Amygdala (tissue), 56 donors: ENCODE measurements at places on chromosomes 11 and 22.

- DNase-seq, result no peak
Observed at GRCh38 chr11:76175783-76176182, 30.5 kb downstream of the WNT11 start.

DNA sequence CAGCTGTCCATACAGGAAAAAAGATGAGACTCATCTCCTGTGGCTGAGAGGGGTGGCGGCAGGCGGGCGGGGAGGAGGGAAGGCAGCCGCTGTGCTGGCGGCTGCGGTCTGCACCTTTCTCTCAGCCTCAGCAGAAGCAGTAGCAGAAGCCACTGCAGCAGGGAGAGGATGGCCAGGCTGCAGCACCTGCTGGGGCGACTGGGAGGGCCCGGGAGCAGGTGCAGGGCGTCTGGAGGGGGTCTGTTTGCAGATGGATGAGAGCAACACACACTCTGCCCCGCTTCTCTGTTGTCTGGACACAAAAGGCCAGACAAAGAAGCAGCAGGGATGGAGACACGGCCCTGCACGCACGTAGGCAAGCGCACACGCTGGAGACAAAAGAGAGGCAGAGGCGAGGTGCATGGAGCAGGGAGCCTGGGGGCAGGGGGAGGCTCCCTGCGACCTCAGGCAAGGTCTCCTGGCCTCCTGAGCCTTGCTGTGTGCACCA lies 9.3 kb upstream of the MIAT start:
- DNase-seq, result no peak

DNA sequence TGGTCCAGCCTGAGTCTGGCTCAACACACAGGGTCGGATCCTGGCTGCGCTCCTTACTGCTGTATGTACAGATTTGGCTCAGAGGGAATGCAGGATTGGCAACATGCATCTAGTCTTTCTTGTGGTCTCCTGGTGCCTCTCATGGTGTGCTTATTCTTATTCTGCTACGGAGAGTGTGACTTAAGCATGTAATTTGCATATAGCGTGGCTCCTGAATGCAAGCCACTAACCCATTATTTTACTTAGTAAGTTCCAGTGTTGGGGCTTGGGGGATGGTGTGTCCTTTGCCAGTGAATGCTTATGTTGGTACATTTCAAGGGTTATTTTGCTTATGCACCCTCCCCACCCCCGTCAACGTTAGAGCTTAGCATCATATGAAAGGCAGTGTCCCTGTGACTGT lies 51.2 kb downstream of the PTPRJ start:
- DNase-seq, result no peak

GRCh38 chr11:94747601-94748041 lies 20.5 kb upstream of the AMOTL1 start:
- no peak for DNase-seq

GRCh38 chr11:60912851-60913528 lies 968 bp upstream of the TMEM109 start:
- DNase-seq, result no peak

GRCh38 chr22:41563051-41563711 lies 2.4 kb downstream of the CSDC2 start:
- DNase-seq, result no peak

GRCh38 chr22:40687706-40688105 lies 8.4 kb downstream of the MCHR1 start:
- no peak for DNase-seq

DNA sequence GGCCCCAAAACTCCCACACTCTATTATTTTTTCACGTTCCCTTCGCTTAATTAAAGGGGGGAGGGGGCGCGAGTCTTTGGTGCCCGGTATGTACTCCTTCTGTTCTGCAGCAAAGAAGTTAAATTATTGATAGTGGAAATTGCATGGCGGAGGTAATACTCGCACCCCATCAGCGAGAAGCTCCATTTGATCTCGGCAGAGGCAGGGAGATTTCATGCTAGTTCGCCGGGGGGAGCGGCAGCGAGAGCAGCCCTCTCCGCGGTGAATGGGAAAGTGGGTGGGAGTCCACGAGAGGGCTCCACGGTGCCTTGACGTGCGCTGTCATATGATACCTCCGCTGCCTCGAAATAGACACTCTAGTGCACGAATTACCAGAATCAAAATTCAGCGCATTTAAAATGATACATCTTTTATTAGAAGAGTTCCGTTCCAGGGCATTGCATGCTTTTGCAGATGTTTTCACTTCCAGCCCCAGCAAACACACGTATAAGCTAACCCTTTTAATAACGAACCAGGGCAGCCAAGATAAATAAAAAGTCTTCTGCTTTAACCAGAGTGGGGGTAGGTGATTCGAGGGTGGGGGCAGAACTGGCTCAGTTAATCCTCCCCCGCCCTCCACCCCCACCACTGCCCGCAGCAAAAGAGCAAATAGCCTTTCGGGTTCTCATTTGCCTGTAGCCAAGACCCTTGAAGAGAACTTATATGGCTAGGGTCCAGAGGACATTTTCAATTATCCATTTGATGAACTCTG lies 1.3 kb upstream of the BDNF start:
- no peak for DNase-seq

GRCh38 chr11:107563702-107564101 lies 1.8 kb downstream of the ALKBH8 start:
- peak; percentile 9 for DNase-seq

- DNase-seq, result no peak
Observed at GRCh38 chr22:48276994-48277867, 1514.8 kb downstream of the TBC1D22A start.

GRCh38 chr22:29625090-29625825 lies 21.8 kb downstream of the NF2 start:
- DNase-seq, result peak; percentile 6

GRCh38 chr11:79397252-79397651 lies 43.6 kb downstream of the TENM4 start:
- DNase-seq, result no peak

- DNase-seq, result no peak
Observed at GRCh38 chr11:28476049-28476448, 367.9 kb downstream of the METTL15 start.

DNA sequence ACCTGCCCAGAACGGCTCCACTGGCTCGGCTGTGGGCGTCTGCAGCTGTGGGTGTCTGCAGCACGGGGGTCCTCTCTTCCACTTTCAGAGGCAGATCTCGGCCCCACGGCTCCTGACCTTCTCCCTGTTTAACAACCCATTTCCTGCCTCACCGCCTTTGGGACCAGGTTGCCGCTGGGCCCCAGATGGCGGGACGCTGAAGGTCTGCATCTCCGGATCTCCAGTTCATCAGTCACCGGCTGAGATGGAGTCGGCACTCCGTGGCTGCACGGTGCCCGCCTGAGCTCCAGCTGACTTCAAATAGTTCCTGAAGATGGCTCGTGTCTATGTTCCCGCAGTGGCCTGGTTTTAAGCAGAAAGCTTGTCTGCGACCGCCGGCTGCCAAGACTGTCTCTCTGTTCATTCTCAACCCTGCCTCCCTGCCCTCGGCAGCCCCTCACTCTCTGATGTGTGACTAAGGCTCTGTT lies 475.9 kb downstream of the BRD1 start:
- no peak for DNase-seq

DNA sequence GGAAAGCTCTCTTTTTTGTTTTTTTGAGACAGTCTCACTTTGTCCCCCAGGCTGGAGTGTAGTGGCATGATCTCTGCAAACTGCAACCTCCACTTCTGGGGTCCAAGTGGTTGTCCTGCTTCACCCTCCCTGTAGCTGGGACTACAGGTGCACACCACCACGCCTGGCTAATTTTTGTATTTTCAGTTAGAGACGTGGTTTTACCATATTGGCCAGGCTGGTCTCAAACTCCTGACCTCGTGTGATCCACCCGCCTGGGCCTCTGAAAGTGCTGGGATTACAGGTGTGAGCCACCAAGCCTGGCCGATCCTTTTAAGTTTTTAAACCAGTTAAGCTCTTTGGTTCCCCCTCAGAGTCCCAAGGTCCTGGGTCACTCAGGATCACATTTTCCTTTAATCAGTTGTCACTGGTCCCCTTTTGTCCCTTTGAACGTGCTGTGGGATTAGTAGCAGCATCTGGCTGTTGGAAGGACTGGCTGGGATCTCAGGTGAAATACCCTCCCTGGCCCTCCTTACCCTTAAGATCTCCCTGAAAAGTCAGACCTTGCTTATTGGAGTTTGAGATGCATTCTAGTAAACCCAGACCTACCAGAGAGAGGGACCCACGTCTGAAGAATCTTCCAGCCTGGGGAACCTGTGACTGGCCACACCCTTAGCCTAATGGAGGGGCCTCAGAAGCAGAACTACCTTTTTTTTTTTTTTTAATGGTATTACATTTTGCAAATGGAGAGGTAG lies 8.1 kb downstream of the MALAT1 start:
- DNase-seq, result no peak

GRCh38 chr22:38881464-38881871 lies 9.5 kb upstream of the CBX6 start:
- DNase-seq, result no peak

GRCh38 chr11:9219115-9219514 lies 46.0 kb downstream of the DENND5A start:
- no peak for DNase-seq

GRCh38 chr11:120597250-120598215 lies 86.0 kb downstream of the GRIK4 start:
- DNase-seq, result no peak

- no peak for DNase-seq
Observed at GRCh38 chr11:128559496-128560103, 27.8 kb downstream of the ETS1 start.

DNA sequence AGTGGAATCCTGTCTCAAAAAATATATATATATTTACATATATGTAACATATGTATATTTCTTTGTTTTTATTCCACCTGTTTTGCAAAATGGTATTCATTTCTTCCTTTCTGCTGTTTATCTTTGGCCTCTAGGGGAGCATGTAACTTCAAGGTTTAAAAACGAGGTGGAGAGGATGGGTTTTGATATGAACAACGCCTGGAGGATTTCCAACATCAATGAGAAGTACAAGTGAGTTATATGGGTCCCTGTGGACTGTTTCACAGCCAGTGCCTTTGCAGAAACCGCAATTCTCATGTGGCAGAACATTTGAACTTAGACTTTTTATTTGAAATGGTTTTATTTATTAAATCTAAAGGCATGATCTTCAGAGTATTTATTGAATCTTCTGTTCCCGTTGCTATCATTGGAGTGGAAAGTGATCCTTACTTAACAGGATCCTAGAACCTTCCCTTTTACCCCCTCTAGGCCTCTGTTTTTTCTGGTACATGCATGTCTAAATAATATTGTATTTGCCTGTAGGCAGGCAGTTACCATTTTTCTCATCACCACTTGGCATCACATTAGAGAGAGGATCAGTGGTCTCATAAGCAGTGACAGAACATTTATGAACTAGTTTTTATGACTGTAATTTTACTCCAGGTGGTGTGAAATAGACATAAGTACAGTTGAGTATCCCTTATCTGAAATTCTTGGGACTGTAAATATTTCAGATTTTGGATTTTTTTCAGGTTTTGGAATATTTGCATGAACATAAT lies 81.5 kb upstream of the HORMAD2 start:
- DNase-seq, result no peak

GRCh38 chr11:27520226-27520625 lies 13.7 kb upstream of the LIN7C start:
- DNase-seq, result no peak

GRCh38 chr11:110710628-110711381 lies 1.4 kb downstream of the ARHGAP20 start:
- DNase-seq, result peak; percentile 8

GRCh38 chr11:61336171-61336935 lies 3.3 kb downstream of the TKFC start:
- DNase-seq, result no peak

- DNase-seq, result no peak
Observed at GRCh38 chr11:78392854-78393253, 24.8 kb downstream of the GAB2 start.

GRCh38 chr11:61046833-61047232 lies 55.5 kb upstream of the CD5 start:
- no peak for DNase-seq

DNA sequence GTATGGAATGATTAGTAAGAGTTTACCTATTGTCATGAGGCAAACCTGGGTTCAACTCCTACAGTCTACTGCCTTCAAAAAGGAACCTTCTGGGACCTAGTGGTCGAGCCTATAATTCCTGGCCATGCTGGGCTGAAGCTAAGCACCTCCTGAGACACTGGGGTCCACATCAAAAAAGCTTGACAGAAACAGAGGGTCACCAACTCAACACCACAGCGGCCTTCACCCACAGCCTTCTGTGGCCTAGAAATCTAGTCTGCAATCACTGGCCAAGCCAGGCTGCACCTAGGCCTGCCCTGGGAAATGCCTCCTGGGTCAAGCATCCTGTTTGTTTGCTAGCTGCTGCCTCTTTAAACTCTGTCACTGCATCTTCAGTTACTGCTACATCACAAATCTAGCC lies 153.9 kb upstream of the C11orf58 start:
- no peak for DNase-seq

- DNase-seq, result no peak
Observed at GRCh38 chr11:126477535-126478305, 122.2 kb downstream of the ST3GAL4 start.

DNA sequence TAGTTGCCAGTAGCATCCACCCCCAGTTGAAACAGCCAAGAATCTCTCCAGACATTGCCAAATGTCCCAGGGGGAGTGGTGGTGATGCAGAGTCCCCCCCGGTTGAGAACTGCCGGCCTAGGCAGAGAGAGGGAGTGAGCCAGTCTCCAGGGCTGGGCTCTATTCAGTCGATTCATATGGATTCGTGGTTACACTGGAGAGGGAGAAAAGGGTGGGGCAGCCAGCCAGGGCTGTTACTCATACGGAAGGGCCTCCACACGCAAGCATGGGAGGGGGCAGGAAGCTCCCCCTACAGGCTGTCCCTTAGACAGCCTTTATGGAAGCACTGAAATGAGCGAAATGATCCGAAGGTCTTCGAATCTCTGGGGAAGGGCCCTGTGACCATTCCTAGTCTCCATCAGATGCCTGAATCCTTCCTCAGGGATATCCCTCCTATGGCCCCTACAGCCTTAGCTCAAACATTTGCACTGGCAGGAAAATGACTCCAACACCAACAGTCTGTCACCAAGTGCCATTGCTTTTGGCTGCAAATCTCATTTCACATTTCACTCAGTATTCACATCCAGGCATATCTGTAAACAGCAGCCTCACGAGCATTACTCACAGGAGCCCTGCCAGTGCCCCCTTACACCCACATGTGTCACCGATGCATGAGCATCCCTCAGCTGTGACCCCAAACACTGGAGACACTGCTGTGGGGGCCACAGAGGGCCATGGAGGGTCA lies 18.4 kb upstream of the TLCD5 start:
- DNase-seq, result no peak

DNA sequence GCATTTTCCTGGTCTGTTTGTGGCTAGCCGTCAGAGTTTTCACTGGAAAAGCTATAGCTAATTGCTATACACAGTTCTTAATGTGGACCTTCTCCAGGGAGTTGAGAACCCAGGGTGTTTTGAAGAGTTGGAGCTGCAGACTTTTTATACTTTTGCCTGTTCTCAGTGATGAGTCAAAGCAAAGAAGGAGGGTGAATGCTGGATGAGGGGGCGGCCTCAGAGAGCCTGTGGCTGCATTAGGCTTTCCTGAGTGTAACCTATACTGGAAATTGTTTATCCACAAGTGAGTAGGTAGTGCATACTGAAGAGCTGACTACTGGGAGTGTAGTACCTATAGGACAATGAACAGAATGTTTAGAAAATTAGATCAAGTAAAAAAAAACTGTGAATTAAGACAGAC lies 79.7 kb upstream of the HORMAD2 start:
- DNase-seq, result no peak

- no peak for DNase-seq
Observed at GRCh38 chr22:30016596-30016995, 63.7 kb upstream of the HORMAD2 start.

GRCh38 chr11:74849525-74850391 lies 99.1 kb downstream of the XRRA1 start:
- DNase-seq, result no peak

GRCh38 chr22:19526076-19526701 lies 2.0 kb upstream of the CLDN5 start:
- DNase-seq, result no peak
